Right lobe of liver (tissue), 6 donors: ENCODE measurements at places on chromosomes 1 and 21. TPM values are rescaled to one million over a fixed set of nuclear protein-coding genes. Genes with fewer than 3 reads are reported as not detected.

DNA sequence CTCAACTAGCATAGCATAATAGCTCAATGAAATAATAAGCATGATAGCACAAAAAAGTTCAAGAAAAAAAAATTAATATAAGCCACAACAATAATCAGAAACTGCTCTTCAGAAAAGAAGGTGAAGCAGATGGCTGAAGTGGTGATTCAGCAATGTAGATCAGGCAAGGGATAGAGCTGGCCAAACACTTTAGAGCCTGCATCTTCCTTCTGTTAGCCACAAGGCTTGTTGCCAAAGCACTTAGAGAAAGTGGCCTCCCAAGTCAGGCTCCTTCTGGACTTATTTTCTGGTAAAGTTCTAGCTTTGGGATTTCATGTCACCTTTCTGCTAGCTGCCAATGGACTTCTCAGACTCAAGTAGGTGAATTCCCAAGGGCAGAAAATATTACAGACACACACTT, 60.3 kb upstream of the C1orf87 start:
- H3K36me3 ChIP-seq, result no peaks in the 10 kb centered on the region
- H3K4me3 ChIP-seq, result no peak overlapping the region
- no peaks in the 10 kb centered on the region for H3K4me1 ChIP-seq
- H3K27ac ChIP-seq, result no peak overlapping the region

DNA sequence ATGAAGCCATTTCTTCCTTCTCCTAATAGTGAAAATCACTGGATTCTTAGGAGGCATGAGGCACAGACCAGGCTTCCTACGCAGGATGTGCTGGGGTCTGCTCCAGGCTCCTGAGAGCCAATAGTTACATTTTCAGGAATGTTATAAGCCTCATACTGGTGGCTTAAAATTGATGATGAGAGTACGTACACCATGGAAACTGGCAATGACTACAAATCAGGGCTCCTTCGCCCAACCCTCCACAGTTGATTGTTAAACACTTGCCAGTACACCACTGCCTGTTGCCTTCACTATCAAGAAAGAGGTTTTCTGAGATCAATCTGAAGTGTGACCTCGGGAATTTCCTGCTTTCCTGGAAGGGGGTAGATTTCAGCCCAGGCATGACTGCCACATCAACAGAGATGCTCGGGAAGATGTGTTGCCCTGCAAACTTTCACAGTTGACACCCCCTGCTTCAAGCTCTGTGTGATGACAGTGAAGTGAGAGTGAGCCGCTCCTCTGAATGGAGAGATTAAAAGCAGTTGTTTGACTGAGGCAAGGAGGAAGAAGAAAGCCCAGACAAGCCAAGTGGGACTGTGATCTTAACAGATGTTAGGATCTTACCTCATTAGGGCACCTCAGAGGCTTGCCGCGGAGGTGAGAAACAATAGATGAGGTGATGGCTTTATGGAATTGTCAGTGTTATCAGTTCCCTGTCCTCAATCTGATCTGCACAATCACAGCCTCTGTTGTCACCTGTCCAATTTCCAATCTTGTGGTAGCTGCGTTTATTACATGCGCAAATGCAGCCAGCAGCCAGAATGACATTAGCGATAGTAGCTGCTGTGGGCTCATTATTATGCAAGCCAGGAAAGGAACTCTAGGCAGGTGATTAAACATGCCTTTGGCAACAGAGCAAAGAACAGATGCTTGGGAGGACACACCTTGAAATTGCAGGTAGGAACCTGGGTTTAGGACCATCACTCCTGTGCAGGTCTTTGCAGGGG, 277.3 kb downstream of the KAZN start:
- no peaks in the 10 kb centered on the region for H3K4me1 ChIP-seq
- no peaks in the 10 kb centered on the region for H3K27me3 ChIP-seq
- no peak overlapping the region for H3K27ac ChIP-seq
- H3K36me3 ChIP-seq, result no peaks in the 10 kb centered on the region
- no peak for DNase-seq
- no peak overlapping the region for H3K4me3 ChIP-seq

GRCh38 chr1:243746751-243747150, 103.3 kb downstream of the AKT3 start:
- no peaks in the 10 kb centered on the region for H3K36me3 ChIP-seq
- H3K27ac ChIP-seq, result no peak overlapping the region

- H3K36me3 ChIP-seq, result peaks cover 1% of the 10 kb centered on the region
- DNase-seq, result no peak
- H3K27ac ChIP-seq, result no peak overlapping the region
- H3K4me1 ChIP-seq, result no peaks in the 10 kb centered on the region
Measured at GRCh38 chr1:207349979-207350378, 28.5 kb downstream of the CD55 start.

DNA sequence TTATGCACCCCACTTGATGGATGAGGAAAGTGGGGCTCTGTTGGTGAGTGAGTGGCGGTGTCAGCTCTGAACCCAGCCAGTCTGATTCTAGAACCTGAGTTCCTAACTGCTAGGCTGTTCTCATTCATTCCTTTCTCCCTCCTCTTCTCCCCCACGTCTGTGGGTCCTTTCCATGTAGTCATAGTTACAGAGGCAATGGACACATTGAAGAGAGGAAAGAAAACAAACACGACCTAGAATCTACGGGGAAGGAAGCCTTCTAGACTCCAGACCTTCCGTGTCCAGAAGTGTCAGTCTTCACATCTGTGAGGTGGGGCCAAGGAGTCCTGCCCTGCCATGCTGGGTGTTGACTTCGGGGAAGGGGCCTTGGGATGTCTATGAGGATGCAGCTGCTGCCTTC, 115.8 kb upstream of the WNT4 start:
- no peak overlapping the region for H3K4me3 ChIP-seq
- no peak for DNase-seq
- no peaks in the 10 kb centered on the region for H3K4me1 ChIP-seq
- H3K27ac ChIP-seq, result no peak overlapping the region
- no peaks in the 10 kb centered on the region for H3K27me3 ChIP-seq
- no peaks in the 10 kb centered on the region for H3K36me3 ChIP-seq

- no peaks in the 10 kb centered on the region for H3K36me3 ChIP-seq
- H3K27ac ChIP-seq, result no peak overlapping the region
- DNase-seq, result no peak
- H3K4me1 ChIP-seq, result no peaks in the 10 kb centered on the region
- H3K4me3 ChIP-seq, result no peak overlapping the region
- H3K27me3 ChIP-seq, result no peaks in the 10 kb centered on the region
Measured at GRCh38 chr21:26095131-26095530, 75.4 kb downstream of the APP start.

DNA sequence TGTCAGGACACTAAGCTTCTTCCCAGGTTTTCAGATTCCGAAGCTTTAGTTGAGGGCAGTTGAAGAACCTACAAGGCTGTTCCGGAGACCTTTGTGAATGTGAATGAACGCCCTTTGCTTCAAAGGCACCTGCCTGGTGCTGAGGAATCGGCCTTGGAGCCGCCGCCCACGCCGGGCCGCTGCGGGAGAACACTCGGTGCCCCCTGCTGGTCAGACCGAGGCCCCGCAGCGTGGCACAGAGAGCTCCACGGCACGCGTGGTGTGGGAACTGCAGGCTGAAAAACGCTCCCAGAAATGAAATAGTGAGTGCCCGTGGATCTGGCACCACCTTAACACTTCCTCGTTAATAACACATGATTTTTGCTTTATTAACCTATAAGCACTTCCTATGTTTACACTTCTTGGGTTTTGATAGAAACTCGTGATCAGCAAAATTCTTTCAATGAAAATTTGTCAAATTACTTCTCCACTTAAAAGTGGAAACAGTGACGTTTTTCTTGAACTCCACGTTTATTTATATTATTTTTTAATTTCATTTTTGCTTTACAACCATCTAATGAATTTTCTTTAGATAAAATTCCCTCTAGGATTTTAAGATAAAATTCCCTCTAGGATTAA, 460.6 kb downstream of the DSCAM start:
- DNase-seq, result peak; percentile 61
- no peaks in the 10 kb centered on the region for H3K27me3 ChIP-seq
- peaks cover 5% of the 10 kb centered on the region for H3K4me1 ChIP-seq
- H3K36me3 ChIP-seq, result no peaks in the 10 kb centered on the region
- H3K4me3 ChIP-seq, result no peak overlapping the region

GRCh38 chr1:37475380-37476086, 1.2 kb downstream of the ZC3H12A start:
- no peaks in the 10 kb centered on the region for H3K27me3 ChIP-seq
- no peak for DNase-seq
- H3K4me1 ChIP-seq, result peaks cover 56% of the 10 kb centered on the region
- H3K4me3 ChIP-seq, result peak overlapping the region; percentile 85
- H3K36me3 ChIP-seq, result peaks cover 19% of the 10 kb centered on the region

GRCh38 chr1:74356493-74356892, 121.3 kb downstream of the TNNI3K start:
- H3K27me3 ChIP-seq, result no peaks in the 10 kb centered on the region
- no peak overlapping the region for H3K27ac ChIP-seq
- no peaks in the 10 kb centered on the region for H3K4me1 ChIP-seq
- DNase-seq, result no peak
- H3K4me3 ChIP-seq, result no peak overlapping the region
- no peaks in the 10 kb centered on the region for H3K36me3 ChIP-seq

GRCh38 chr1:166133857-166134256, 32.9 kb downstream of the FAM78B start:
- no peak overlapping the region for H3K4me3 ChIP-seq
- H3K27me3 ChIP-seq, result no peaks in the 10 kb centered on the region
- no peak for DNase-seq

DNA sequence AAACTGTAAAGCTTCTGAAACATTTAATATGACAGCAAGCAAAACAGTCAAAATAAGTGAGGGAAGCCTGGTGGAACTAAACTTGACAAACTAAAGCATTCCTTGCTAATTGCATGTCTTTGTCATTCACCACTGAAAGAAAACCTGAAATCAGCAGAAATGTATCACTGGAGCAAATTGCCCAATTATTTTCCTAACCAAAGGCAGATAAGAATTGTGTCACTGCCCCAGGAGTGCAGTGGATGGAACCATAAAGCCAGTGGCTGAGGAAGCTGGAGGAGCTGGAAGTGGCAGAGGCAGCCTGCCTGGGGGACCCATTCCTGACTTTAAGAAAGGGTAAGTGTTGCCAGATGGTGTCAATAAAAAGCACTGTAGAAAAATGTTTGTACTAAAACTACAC, 2.7 kb upstream of the SLC30A10 start:
- DNase-seq, result peak; percentile 30
- no peak overlapping the region for H3K27ac ChIP-seq
- no peaks in the 10 kb centered on the region for H3K27me3 ChIP-seq
- no peaks in the 10 kb centered on the region for H3K4me1 ChIP-seq

- DNase-seq, result no peak
- no peak overlapping the region for H3K4me3 ChIP-seq
- H3K27me3 ChIP-seq, result no peaks in the 10 kb centered on the region
- H3K4me1 ChIP-seq, result no peaks in the 10 kb centered on the region
- H3K36me3 ChIP-seq, result no peaks in the 10 kb centered on the region
- H3K27ac ChIP-seq, result no peak overlapping the region
Measured at GRCh38 chr1:110572751-110573150, 33.4 kb downstream of the KCNA2 start.

- no peaks in the 10 kb centered on the region for H3K4me1 ChIP-seq
- no peak overlapping the region for H3K4me3 ChIP-seq
- H3K27me3 ChIP-seq, result no peaks in the 10 kb centered on the region
- no peaks in the 10 kb centered on the region for H3K36me3 ChIP-seq
Measured at GRCh38 chr1:194184425-194184824, 998.0 kb upstream of the B3GALT2 start.

GRCh38 chr1:188582911-188583532, 1754.3 kb downstream of the PLA2G4A start:
- no peaks in the 10 kb centered on the region for H3K36me3 ChIP-seq
- H3K27me3 ChIP-seq, result no peaks in the 10 kb centered on the region
- H3K4me1 ChIP-seq, result no peaks in the 10 kb centered on the region
- H3K4me3 ChIP-seq, result no peak overlapping the region

DNA sequence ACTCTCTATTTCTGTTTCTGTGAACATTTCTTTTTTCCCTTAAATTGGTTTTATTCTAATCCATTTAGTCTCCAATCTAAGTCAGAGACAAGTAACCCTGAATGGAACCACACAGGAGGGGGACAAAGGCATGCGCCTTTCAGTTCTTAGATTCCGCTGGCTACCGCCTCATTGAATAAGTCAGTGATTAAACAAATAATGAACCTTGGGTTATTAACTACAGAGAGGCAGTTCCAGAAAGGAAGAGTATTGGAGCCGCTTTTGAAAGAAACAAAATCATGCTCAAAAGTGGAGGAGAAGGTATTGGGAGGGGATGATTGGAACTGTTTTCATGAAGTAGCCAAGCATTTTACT, 459.8 kb upstream of the DAB1 start:
- H3K36me3 ChIP-seq, result no peaks in the 10 kb centered on the region
- H3K4me3 ChIP-seq, result no peak overlapping the region
- no peak overlapping the region for H3K27ac ChIP-seq
- H3K4me1 ChIP-seq, result no peaks in the 10 kb centered on the region
- DNase-seq, result no peak

GRCh38 chr1:151756291-151756690, 7.0 kb downstream of the MRPL9 start:
- H3K27ac ChIP-seq, result no peak overlapping the region
- no peak for DNase-seq
- no peaks in the 10 kb centered on the region for H3K27me3 ChIP-seq
- no peak overlapping the region for H3K4me3 ChIP-seq
- H3K36me3 ChIP-seq, result peaks cover 11% of the 10 kb centered on the region

DNA sequence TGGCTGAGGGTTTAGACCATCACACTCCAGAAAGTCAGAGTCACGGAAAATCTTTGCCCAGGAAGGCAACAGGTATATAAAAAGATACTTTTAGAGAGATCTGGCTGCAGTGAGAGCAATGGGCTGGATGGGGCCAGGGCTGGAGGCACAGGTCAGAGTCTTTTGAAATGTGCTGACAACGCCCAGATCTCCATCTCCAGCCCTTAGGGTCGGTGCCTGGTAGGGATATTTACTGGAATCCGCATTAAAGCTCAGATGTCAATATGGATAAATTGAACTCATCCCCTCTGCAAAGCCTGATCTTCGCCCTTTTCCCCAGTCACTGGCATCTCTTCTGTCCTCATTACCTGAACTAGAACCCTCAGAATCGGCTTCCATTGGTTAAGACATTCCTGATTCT, 82.2 kb downstream of the BCAR3 start:
- H3K27me3 ChIP-seq, result no peaks in the 10 kb centered on the region
- no peak overlapping the region for H3K27ac ChIP-seq
- H3K36me3 ChIP-seq, result no peaks in the 10 kb centered on the region

DNA sequence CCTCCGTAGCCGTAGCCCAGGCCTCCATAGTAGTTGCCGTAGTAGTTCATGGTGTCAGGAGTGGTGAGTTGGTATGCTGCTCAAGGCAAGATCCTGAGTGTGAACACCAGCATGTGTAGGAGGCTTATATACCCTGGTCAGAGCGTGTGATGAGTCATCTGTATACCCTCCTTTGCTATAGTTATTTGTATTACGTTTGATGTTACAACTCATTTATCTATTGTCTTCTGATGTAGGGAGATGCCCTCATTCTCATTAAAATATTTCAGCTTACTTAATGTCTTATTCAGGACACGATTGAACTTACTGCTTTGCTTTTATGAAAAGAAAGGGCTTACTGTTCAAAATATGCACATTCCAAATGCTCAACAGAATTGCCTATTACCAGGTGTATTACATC, at the start of gene KRTAP19-5:
Gene KRTAP19-5, minus strand, starts transcription at position 101 of the 400 bp plus-strand sequence. Its CDS starts 51 bp downstream, at position 50.
- H3K27ac ChIP-seq, result no peak within 1 kb of the TSS
- no peaks in the 10 kb centered on the region for H3K4me1 ChIP-seq
- H3K36me3 ChIP-seq, result no peaks in the 10 kb centered on the region
- H3K4me3 ChIP-seq, result no peak within 1 kb of the TSS
- DNase-seq, result no peak
- H3K27me3 ChIP-seq, result no peaks in the 10 kb centered on the region

The TESK2 gene
- 5.5 TPM for total RNA-seq

The VCAM1 gene
- total RNA-seq, result 2.5 TPM

The C1orf210 gene
- total RNA-seq, result 0.98 TPM

The FAM110D gene
- total RNA-seq, result 0.22 TPM

The GPR37L1 gene
- total RNA-seq, result not detected

The NTNG1 gene
- not detected for total RNA-seq

The BSND gene
- not detected for total RNA-seq

The HMGCL gene
- 163 TPM for total RNA-seq

The ABCA4 gene
- 0.49 TPM for total RNA-seq

The FASLG gene
- 0.51 TPM for total RNA-seq

The SORT1 gene
- total RNA-seq, result 25.1 TPM
